ENCODE measurements at places on chromosomes 4 and X.

GRCh38 chr4:77579406-77580076 lies 26.1 kb upstream of the CXCL13 start:
- DNase-seq, result no peak

GRCh38 chr4:54289316-54289715 lies 60.2 kb downstream of the PDGFRA start:
- no peak for DNase-seq

DNA sequence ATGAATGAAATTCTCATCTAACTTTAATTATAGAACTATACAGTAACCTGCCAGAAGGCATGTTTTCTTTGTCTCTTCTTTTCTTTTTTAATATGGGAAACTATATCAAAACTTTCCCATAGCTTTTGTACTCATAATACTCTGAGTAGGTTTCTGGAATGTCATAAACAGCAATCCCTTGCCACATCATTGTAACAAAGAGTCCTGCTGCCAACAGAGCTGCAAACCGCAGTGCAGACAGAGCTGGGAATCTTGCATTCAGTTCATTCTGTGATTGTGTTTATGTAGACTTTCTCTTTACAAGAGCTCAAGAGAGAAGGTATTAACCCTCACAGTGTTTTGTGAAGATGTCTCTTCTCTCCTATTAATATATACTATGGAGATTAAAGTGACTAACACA lies 304.4 kb upstream of the SLIT2 start:
- DNase-seq, result no peak

- DNase-seq, result no peak
Observed at GRCh38 chr4:128416921-128417320, 129.3 kb upstream of the PGRMC2 start.

GRCh38 chr4:85177092-85177491 lies 210.6 kb upstream of the WDFY3 start:
- no peak for DNase-seq

DNA sequence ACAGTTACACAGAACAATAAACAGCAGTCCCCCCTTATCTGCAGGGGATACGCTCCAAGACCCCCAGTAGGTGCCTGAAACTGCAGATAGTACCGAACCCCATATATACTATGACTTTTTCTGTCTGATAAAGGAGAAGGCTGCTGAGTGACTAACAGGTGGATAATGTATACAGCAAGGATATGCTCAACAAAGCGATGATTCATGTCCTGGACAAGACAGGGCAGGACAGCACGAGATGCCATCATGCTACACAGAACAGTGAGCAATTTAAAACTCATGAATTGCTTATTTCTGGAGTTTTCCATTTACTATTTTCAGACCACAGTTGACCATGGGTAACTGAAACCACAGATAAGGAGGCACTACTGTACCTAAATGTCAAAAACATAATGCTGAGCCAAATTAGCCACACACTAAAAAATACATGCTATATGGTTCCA lies 76.1 kb downstream of the MANBA start:
- DNase-seq, result no peak

DNA sequence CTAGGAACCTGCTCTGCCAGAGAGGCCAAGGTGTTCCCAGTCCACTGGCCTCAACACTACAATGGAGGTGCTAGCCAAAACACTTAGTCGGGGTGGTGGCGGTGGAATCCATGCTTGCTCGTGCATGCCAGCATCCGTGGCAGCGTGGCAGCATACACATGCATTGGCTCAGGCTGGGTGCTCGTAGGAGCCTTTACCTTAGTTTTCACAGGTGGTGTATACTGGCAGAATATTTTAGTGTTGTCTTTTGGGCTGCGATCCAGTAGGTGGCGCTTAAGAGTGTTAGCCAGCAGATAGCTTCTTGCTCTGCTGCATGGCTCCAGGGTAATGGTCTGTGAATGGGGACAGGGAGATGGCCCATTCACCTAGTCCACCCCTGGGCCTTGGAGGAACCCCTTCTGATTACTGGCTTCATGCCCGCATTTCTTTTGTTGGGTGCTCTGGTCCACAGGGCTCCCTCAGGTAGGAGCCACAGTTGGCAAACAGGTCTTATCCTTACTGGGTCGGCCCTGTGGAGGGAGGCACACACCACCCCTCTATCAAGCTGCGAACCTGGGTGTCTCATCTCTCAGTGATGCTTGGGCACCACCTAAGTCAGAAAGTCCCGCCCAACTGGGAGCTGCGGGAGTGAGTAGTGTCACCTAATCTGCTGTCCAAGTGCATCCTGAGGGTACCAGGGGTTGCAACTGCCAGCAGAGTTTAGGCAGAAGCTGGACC lies 40.0 kb downstream of the RIPPLY1 start:
- peak; percentile 1 for DNase-seq

DNA sequence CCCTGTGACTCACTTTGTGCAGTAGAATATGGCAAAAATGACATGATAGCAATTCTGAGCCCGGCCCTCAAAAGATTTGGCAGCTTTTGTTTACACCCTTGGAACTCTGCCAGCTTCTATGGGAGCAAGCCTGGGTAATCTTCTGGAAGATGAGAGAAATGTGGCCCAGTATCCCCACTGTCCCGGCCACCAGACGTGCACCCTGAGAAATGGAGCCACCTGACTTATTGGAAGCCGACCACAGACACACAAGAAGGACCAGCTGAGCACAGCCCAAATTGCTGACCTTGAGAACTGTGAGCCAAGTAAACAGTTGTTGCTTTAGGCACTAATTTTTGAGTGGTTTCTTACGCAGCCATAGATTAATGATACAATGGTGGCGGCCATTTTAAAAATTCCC lies 197.0 kb downstream of the STIM2 start:
- DNase-seq, result no peak

DNA sequence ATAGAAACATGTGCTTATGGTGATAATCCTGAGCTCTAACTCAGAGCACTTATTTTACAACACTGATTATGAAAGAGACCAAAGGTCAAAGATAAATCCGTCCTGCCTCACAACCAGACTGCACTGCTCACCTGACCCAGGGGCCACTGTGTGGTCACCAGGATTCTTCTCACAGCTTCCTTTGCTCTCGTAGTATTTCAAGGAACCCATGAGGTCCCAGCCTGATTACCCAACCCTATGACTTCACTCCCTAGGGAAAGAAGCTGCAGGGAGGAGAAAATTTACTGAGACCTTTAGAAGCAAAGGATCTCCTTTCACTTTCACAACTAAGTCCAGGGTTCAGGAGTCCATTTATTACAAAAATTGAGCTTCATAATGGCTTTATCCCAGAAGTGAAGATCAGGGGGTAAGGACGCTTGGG lies 9.6 kb downstream of the SLC25A5 start:
- no peak for DNase-seq

DNA sequence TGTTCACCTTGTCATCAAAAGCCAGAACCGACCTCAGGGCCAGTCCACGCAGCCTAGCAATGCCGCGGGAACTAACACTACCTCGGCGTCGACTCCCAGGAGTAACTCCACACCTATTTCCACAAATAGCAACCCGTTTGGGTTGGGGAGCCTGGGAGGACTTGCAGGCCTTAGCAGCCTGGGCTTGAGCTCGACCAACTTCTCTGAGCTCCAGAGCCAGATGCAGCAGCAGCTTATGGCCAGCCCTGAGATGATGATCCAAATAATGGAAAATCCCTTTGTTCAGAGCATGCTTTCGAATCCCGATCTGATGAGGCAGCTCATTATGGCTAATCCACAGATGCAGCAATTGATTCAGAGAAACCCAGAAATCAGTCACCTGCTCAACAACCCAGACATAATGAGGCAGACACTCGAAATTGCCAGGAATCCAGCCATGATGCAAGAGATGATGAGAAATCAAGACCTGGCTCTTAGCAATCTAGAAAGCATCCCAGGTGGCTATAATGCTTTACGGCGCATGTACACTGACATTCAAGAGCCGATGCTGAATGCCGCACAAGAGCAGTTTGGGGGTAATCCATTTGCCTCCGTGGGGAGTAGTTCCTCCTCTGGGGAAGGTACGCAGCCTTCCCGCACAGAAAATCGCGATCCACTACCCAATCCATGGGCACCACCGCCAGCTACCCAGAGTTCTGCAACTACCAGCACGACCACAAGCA lies 898 bp downstream of the UBQLN2 start:
- peak; percentile 22 for DNase-seq

- DNase-seq, result no peak
Observed at GRCh38 chr4:726235-726787, 20.7 kb downstream of the PCGF3 start.

DNA sequence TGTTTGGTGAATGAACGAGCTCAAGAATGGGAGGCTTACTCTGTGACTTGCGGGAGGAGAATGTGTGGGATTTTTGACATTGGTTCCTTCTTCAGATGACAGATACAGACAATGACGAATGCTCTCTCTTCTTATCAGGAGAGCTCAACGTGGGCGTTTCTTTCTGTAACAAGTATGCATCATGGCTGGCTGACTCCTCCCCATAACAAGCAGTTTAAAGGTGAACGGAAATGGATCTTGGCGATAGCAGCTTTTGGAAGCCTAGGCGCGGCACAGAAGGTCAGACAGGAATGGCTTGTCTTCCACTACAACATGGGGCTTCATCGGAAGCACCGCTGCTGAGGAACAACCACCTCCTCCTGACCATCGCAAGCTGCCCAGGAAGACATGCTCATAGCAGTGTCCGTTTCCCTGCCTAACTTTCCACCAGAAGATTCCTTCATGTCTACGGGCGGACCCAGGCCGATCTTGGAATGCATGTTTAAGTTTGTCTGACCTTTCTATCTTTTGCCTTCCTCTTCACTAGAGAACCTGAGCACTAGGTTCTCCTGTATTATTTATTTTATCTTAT lies 18.3 kb upstream of the ACSL1 start:
- peak; percentile 4 for DNase-seq

- no peak for DNase-seq
Observed at GRCh38 chr4:2417226-2417764, 1.1 kb downstream of the ZFYVE28 start.

DNA sequence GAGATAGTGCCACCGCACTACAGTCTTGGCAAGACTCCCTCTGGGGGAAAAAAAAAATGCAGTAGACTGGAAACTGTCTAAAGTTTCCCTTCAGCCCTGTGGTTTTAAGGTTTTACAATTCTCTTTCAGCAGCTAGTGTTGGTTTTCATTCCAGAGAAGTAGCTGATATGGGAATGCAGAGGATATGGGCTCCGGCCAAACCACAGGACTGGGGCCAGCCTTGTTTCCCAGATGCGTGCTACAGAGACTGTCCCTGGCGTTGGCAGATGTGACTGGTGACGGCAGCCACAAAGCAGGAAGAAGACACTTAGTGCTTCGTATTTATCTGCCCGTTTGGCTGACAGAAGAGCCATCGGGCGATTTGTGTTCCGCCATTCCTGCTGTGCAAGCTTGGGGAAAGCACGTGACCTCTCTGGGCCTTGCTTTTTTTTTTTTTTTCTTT lies 43.2 kb downstream of the ZBTB49 start:
- DNase-seq, result no peak

GRCh38 chr4:66223068-66223703 lies 552.9 kb upstream of the EPHA5 start:
- no peak for DNase-seq

DNA sequence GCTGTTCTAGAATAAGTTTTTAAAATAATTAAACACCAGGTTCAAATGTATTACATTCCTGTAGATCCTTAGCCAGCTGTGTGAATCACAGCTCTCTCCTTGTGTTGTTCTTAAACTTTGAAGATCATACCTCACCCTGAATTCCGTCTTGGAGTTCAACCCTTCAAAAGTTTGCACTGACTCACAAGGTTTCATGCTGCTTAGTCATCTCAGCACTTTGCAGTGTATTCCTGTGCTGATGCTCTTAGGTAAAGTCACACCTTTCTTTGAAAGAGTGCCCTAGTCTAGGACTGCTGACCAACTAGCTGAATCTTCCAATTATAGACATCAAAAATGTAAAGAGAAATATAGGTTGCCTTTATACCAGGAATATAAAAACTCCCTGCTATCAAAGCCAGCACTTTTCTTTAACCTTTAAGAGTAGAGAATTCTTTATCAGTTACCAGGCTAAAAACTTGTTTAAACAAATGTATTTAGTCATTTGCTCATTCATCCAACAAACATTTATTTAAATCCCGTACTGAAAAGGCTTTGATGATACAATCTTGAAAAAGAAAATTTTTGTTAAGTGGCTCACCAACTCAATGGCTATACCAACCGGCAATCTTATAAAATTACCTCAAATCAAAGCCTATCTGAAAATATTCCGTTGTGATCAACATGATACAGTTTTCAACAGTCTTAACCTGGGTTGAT lies 169.7 kb downstream of the RAP1GDS1 start:
- no peak for DNase-seq

DNA sequence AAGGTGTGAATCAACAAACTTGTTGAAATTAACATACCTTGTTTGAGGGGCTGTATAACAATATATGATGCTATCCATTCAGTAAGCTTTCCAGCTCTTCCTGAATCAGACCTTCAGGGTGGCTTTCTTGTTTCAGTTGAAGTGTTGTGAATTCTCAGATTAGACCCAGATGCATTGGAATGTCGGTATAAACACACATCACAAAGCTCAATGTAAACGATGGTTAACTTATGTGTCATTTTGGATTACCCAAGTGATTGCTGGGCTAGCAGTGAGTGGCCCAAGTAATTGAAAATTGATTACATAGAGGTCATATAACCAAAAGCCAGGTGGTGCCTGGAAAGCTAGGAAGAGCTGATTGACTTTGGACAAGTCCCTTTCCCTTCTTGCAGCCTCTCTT lies 115.0 kb downstream of the SHROOM4 start:
- no peak for DNase-seq

- DNase-seq, result no peak
Observed at GRCh38 chrX:40854242-40854641, 118.9 kb upstream of the MED14 start.

DNA sequence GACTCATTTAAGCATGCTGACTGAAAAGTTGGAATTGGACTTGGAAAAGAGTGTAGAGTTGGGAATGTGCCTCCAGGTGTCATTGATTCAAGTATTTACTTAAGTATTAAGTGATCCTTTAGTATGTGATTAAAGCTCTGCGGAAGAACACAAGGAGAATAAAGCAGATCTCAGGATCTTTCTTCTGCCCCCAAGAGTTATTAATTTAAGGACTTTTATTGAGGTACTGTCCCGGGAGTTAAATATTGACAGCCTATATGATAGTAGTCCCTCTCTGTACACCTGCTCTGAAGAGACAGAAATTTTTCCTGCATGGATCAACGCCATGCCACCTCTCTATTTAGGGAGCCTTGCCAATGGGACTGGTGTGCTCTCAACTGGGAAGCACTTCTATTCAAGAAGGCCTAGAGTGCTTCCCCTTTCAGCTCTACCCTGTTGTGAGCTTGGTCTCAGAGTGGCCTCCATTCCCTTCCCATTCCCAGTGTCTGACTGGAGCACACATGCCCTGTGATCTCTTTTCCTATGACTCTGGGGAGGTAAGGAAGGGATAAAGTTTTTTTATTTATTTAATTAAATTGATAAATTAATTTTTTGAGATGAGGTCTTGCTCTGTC lies 75.9 kb downstream of the SHISA3 start:
- DNase-seq, result no peak

- no peak for DNase-seq
Observed at GRCh38 chrX:100673397-100673953, 29.5 kb downstream of the SRPX2 start.

DNA sequence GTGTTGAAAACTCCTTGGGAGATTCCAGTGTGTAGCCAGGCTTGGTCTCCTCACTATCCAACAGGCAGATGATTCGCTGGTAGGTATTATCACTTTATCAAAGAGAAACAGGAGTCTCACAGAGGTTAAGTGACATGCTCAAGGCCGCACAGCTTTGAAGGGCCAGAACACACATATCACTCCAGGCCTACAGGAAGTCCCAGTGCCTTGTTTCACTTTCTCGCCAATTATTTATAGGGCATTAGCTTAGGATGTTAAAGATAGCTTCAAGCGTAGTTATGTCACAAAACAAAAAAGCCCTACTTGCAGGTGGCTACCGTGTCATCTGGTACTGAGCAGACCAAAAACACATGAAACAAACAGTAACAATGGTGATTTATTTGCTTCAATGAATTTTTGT lies 13.2 kb downstream of the ATP8A1 start:
- no peak for DNase-seq
